Mammary epithelial cell (primary cell): ENCODE measurements at places on chromosomes 5 and 9. TPM values are rescaled to one million over a fixed set of nuclear protein-coding genes. Genes with fewer than 3 reads are reported as not detected.
A peak's percentile ranks its signal among the peaks of the same experiment; 100 is the strongest.

GRCh38 chr5:115229606-115230005, 33.1 kb downstream of the PGGT1B start:
- peak; percentile 1 for DNase-seq

- DNase-seq = no peak
Observed at GRCh38 chr5:172678902-172679301, 37.8 kb downstream of the NEURL1B start.

Gene PCDHGB2
- total RNA-seq = 1.7 TPM

DNA sequence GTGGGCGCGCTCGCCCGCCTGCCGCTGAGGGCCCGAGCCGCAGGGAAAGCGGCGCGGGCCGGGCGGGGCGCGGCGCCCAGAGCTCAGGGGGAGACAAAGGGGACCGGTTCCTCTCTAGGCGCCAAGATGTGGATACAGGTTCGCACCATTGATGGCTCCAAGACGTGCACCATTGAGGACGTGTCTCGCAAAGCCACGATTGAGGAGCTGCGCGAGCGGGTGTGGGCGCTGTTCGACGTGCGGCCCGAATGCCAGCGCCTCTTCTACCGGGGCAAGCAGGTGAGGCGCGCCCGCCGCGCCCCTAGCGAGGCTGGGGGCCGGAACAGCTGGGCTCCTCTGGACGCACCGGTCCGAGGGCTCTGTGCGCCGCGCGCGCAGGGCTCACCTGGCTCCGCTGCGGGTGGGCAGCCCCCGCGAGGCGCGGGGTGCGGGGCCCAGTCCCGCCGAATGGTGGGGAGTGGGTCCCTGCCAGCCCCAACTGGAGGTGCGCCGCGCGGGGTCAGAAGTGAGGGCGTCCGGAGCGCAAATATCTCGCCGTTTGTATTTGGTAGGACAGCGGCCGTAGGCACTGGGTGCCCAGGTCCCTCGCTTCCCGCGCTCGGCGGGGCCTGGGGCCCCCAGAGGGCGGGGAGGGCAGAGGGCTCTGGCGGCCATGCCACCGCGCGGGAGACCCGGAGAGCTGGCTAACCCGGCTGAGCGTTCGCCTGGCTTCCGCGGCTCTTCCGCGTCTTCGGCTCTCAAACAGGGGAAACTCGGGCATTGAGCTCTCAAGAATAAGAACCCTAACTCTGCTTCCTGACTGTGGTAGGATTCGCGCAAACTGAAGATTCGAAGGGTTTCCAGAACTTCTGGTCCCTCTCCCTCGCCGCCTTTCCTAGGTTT, 607 bp downstream of the UHRF2 start:
- DNase-seq = peak; percentile 42

Gene AGGF1
- 19.9 and 21.0 TPM in 2 replicates for total RNA-seq

GRCh38 chr5:68395302-68395701, 179.7 kb downstream of the PIK3R1 start:
- DNase-seq = no peak

DNA sequence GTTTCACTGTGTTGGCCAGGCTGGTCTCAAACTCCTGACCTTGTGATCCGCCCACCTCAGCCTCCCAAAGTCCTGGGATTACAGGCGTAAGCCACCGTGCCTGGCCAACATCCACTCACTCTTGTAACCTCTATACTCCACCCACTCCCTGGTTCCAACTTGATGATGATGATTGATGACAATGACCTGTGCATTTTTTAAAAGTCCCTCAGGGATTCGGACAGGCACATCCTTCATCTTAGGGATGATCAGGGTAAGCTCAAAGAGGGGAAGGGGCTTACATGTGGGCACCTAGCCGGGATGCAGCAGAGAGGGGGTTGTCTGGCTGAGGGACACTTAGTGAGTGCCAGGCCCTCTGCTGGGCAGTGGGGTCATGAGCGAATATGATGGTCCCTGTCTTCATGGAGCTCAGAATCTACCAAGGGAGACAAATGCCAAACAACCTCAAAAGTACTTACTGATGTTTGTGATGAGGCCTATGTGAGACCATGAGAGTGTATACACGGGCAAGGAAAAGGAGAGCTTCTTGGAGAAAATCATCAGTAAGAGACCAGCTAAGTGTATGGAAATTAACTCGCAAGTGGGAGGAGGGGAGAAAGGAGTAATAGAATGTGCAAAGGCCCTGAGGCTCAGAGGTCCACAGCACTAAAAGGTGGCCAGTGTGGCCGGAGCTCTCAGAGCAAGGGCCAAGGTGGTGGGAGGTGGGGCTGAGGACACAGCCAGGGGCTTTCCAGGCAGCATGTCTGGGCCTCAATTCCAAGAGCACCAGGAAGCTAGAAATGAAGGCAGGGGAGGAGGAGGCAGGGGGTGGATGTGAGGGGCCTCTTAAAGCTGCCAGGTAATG, 27.4 kb downstream of the LHX2 start:
- no peak for DNase-seq

DNA sequence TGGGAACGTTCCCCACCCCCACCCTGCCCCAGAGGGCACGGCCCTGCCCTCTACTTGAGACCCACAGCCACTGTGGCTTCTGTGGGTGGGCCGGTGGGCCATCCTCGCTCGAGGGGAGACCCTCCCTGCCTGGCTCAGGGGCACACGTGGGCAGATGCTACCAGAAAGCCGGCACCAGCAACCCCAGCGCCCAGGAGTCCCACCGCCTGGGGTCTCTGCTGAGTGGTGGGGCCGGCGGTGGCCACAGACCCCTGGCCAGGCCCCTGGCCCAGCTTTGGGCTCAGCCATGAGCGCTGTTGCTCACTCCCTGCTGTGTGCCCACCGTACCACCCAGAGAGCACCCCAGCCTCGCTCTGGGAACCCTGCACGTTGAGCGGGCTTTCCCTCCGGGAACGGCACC, 16.5 kb upstream of the NRARP start:
- no peak for DNase-seq

DNA sequence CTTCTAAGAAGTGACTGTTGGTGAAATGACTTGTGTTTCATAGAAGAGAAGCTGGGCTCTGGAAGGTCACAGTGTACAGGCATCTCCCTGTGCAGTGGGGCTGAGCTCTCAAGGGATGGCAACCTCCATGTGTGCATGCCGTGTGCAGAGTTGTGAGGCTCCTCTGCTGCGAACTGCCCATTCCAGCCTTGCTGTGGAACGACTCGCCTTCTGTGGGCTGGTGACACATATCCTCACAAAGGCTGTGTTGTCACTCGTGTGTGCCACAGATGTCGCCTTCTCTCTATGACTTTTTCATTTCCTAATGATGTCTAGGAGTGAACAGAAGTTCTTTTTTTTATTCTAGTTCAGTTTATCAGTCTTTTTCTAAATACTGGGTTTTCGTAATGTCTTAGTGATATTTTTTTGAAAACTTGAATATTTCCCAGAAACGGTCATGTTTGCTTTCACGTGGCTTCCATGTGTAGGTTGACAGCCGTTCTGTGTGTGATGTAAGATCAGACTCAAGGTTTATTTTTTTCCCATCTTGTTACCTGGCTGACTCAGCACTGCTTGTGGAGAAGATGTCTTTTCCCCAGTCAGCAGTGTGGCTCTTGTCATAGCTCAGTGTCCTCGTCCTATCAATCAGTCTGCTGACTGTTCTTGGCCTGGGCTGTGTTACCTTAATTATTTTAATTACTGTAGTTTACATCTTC, 57.3 kb upstream of the CACNA1B start:
- DNase-seq = no peak

DNA sequence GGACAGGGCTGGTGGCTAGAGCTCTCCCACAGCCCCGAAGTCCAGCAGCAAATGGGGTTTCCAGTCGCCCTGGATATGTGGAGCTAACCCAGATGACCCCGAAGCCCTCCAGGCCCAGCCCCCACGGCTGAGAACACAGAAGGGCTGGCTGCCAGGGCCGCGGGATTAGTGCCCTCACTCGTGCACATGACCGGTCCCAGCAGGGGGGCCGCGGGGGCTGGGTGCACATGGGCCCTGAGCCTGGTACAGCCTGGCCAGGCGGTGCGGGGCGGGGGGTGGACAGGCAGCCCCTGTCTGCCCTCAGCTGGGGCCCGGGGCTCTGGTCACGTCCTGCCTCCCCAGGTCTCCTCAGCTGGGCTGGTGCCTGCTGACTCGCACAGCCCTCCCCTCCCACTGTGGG, 5.9 kb downstream of the SSNA1 start:
- no peak for DNase-seq

DNA sequence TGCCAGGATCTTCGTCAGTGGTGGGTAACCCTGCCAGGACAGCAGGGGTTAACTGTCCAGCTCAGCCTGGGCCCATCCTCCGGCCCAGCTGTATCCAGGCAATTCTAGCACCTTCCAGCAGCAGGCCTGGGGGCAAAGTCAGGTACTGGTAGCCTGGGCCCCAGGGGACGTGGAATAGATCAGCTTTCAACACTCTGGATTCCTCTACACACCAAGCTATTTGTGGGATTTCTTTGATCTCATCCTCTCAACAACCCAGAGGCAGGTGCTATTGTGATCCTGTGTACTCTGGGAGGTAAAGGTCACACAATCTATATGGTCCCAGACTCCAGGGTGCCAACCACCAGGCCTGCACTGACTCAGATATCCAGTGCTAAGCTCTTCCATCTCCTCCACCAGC, 8.7 kb upstream of the SPOUT1 start:
- no peak for DNase-seq

Gene SPAAR
- total RNA-seq = 0.33 TPM

DNA sequence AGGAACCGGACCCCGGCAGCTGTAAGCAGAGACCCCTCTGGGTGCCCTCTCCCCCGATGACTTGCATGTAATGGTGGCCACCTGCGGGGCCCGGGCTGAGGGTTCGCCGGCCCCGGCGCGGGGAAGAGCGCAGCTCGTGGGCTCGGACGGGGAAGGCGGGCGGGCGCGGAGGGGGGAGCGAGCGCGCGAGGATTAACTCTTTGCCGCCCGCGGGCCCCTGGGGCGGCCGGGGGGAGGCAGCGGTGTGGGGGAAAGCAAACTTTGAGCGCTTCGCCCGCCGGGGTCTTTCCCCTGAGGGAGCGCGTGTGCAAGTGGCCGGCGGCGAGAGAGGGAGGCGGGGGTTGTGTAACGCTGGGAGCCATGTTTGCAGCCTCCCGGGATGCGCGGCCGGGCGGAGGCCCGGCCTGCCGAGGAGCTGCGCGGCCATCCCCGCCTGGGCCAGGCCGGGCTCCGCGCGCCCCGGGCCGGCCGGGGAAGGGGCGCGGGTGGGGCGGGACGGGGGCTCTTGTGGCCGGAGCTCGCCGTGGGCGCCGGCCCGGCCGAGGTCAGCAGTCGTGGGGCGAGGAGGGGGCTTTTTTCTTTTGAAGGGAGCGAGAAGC, 547 bp downstream of the ANP32B start:
- DNase-seq = peak; percentile 51

- DNase-seq = no peak
Observed at GRCh38 chr5:113233606-113234005, 201.2 kb downstream of the TSSK1B start.

Gene TSSK1B
- 3.8 TPM for total RNA-seq
